ENCODE measurements at places on chromosomes 1 and 21.

GRCh38 chr1:155872527-155872926, 13.2 kb downstream of the SYT11 start:
- no peak for DNase-seq

- DNase-seq = no peak
Measured at GRCh38 chr1:3518256-3518655, 63.8 kb downstream of the ARHGEF16 start.

DNA sequence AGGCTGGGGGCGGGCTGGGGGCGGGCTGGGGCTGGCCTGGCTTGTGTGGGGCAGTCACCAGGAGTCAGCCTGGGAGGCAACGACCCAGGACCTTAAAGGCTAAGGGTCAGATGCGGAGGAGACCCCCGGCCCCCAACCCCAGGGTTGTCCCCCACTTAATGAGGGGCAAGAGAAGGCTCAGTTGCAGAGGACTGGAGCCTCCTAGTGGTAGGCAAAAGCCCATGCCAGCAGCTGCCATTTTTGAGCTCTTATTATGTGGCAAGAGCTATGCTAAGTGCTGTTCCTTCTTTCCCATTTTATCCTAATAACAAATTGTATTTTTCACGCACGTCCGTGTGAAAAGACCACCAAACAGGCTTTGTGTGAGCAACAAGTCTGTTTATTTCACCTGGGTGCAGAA, 8.0 kb downstream of the KIAA1614 start:
- no peak for DNase-seq

GRCh38 chr1:54348700-54349021, 57.5 kb downstream of the SSBP3 start:
- DNase-seq = no peak

DNA sequence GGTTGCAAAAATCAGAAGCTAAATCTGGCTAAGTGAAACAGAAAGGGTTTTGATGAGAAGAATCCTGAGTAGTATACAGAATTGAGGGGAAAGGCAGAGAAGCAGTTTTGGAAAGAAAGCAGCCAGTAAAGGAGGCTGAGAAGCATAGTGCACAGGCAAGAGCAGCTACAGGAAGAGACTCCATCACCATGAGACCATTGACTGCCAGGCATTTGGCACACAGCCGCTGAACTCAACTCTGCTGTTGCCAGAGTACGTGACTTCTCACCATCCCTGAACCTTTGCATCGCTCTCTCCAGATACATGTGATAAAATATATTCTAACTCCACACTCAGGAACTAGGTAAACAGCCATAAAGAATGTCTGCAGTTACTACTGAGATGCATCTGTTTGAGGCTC, 128.3 kb upstream of the C1orf21 start:
- DNase-seq = no peak

DNA sequence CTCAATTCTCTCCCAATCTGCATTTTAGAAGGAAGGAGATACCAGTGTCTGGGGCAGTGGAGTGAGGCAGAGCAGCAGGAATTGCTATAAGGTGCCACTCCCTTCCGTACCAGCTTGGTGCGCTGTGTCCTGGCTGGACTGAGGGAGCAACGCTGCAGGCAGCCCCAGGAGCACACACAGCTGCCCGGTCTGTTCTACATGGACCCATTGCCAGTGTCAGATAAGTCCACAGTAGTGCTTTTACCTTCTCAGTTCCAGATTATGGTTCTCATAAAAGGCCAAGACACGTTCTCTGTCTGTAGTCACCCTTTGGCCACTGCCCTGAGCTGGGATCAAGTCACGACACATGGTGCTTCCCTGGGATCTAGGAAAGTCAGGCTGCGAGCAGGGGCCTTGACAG, 44.1 kb upstream of the BARHL2 start:
- DNase-seq = no peak

DNA sequence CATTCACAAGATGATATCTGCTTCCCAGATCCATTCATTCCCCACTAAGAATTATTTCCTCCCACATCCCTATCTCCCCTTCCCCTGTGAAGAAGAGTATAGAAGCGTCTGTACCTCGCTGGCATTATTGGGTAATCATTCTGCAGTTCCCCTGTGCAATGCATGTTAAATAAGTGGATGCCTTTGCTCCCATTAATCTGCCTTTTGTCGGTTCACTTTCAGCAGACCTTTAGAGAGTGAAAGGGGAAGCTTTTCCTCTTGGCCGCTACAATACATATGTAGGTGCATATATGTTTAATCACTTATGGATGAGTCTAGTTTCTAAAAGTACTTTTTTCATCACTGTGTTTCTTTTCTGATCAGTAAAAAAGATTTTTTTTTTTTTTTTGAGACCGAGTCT, 7.0 kb downstream of the CLCN6 start:
- DNase-seq = no peak

DNA sequence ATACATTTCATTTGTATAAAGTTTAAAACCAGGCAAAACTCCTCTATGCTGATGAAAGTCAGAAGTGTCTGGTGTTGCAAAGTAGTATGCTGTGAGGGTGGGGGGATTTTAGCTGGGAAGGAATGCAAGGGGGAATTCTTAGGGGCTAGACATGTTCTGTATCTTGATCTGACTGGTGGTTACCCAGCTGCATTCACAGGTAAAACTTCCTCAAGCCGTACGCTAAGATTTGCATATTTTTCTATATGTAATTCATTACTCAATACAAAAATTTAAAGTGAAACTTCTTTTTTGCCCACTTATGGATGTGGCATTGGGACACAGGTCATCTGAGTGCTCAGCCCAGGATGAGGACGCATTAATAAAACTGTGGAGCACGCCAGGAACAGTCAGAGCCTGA, 323.3 kb downstream of the PAPPA2 start:
- no peak for DNase-seq

- no peak for DNase-seq
Measured at GRCh38 chr1:181344091-181344490, 139.2 kb upstream of the CACNA1E start.

DNA sequence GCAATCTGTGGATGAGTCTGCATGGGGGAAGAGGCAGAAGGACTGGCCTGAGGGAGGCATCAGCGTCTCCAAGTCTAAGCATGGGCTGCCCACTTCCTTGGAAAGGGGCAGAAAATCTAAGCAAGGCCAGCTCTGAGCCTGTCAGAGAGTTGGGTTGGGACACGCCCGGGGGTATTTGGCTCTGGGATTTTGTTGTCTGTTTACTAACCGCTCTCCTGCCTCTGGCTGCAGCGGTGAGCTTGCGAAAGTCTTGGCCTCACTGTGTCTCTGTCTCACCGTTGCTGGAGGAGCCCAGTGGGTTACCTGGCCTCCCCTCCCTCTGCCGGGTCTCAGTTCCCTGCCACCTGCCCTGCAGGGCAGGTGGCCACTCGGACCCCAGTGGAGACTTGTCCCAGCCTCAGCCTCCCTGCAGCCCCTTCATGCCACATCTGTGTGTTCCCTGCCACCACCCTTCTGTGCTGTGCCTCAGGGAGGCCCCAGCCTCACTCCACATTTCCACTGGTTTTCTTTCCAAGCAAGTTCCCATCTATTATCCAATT, 33.7 kb downstream of the EDN2 start:
- DNase-seq = no peak

DNA sequence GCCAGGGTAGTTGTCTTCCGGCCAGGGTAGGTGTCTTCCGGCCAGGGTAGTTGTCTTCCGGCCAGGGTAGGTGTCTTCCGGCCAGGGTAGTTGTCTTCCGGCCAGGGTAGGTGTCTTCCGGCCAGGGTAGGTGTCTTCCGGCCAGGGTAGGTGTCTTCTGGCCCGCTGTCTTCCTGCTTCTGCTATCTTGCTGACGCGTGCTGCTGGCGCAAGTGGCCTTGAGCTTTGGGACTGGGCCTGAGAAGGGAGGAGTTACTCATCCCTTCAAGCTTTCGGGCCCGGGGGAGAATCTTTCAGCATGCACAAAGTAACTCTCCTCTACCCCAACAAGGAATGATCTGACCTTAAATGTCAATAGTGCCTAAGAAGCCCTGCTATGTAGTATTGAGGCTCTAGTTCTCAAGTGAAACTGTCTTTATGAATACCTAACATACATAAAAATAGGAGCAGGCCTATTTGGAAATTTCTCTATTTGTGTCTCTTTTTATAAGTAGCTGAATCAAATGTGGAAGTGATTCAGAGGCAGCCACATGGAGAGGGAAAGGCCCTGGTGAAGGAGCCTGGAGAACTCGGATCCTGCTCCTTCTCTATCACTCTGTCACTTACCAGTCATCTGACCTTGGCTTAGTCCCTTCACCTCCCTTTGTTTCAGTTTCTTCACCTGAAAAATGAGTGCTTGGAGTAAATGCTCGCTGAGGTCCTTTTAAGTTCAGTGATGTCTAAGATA, 65.6 kb downstream of the RGL1 start:
- DNase-seq = no peak

- no peak for DNase-seq
Measured at GRCh38 chr1:165539908-165540307, 3.9 kb upstream of the LRRC52 start.

DNA sequence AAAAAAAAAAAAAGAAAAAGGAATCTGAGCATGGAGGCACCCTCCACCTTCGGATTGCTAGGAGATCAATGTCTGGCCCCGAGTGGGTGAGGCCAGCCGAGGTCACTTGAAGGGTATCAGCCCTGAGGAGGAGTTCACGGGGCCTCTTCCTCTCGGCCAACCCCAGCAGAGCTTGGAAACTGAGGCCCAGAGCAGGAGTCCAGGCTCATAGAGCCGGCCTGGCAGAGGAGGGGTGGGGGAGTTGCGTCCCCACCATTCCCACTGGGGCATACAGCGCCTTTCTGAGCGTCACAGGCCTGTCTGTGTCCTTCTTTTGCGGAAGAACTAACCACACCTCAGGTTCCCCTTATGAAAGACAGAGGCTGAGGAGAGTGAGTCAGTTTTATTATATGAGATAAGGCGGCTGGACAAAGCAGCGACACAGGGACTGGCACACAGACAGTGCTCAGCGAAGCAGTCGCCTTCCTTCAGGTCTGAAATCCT, 17.1 kb upstream of the EPHA2 start:
- no peak for DNase-seq

DNA sequence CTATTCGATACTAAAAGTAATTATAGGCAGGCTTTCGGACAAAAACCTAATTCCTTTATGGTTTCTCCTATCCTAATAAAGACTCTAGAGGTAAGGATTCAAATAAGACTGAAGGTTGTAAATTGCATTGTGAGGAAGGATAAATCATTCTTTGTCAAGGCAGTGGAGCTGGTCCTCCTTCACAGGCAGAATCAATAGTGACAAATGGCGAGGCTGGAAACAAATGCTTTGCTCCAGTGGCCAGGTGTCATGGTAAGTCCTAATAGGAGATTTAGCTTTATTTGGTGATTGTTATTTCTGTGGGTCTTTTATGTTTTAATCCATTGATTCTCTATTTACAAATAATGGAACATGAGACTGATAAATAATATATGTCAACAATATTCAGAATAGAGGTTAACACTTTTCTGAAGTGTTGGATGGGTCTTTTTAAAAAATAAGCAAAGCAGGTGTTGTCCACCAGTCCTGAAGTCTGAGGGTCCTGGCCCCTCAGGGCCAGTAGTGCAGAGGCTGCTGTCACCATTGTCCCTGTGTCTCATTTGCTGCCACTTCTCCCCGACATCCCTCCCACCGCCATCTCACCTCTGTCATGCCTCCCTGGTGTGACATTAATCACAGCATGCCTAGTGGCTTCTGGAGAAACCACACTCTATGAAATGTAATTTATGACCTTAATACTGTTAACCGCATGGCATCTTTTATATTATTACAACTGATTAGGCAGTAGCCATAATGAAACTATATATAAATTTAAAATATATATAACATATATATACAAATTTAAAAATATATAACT, 120.9 kb upstream of the MAGI3 start:
- DNase-seq = no peak

GRCh38 chr1:9618909-9619679, 30.4 kb downstream of the TMEM201 start:
- no peak for DNase-seq

GRCh38 chr1:1046767-1047166, 26.8 kb downstream of the AGRN start:
- no peak for DNase-seq

GRCh38 chr1:26771643-26772321, 16.0 kb upstream of the PIGV start:
- DNase-seq = no peak

DNA sequence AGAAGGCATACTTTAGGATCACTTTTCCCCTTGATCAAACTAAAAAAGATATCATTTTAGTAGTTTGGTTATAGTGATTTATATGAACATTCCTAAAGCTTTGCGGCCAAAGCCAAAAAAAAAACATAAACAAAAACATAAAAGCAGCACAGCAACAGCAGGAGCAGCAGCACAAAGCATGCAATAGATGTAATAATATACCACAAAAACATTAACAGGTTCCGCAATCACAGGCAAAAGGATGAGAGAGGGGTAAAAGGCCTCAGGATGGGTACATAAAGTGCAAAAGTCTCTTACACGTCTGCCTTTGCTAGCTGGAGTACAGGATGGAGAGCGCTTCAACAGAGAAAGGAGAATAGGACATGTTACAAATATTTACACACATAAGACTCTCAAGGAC, 119.0 kb downstream of the COQ8A start:
- DNase-seq = no peak

- DNase-seq = peak; percentile 98
Measured at GRCh38 chr1:153566414-153567371, 1.0 kb upstream of the S100A2 start.

GRCh38 chr1:90986953-90987352, 34.9 kb downstream of the ZNF644 start:
- no peak for DNase-seq

GRCh38 chr1:225818229-225818628, 8.3 kb downstream of the EPHX1 start:
- no peak for DNase-seq

GRCh38 chr21:19120591-19120990, 717.0 kb upstream of the TMPRSS15 start:
- no peak for DNase-seq

GRCh38 chr1:69426401-69426800, 141.3 kb upstream of the LRRC7 start:
- DNase-seq = no peak

DNA sequence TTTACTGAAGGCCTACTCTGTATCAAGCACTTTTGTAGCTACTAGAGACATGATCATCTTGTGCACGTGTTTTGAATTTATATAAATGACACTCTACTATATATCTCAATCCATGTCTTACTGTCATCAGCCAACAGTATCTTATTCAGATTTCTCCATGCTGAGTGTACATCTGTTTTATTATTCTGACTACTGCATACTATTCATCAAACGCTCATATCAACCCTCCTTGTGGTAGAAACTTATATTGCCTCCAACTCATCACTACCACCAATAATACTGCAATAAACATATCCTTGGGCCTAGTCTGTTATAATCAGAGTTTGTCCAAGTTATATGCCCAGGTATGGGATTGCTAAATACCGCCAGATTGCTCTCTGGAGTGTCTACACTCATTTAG, 81.6 kb upstream of the IRF2BP2 start:
- peak; percentile 8 for DNase-seq

- peak; percentile 63 for DNase-seq
Measured at GRCh38 chr1:37764888-37765441, at the start of gene EPHA10. EPHA10 (minus strand) TSS chr1:37765120; CDS start chr1:37765066, 54 bp downstream.

- DNase-seq = no peak
Measured at GRCh38 chr1:246528933-246529731, 22.1 kb upstream of the SMYD3 start.
